ENCODE measurements at places on chromosomes 5 and 9. TPM values are rescaled to one million over a fixed set of nuclear protein-coding genes. Genes with fewer than 3 reads are reported as not detected.

PRRX2 gene
- total RNA-seq, result 0.75 TPM

DNA sequence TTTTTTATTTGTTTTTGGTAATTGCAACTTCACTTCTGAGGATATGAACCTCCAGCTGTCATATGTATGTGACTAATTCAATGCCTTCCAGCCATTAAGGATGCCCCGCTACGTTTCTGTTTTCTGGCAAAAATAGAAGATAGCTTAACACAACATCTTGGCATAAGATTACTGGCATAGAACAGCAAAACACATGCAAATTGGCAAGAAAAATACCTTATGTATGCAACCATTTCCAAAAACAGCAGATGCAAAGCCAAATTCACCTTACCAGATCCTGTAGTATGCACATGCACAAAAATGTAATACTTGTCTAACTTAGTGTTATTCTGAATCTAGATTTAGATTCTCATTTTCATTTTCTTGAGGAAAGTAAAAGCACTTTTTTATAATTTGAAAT is 461.1 kb upstream of the CYLC2 start:
- DNase-seq, result no peak

- DNase-seq, result no peak
Measured at GRCh38 chr5:151886546-151887275, 37.9 kb downstream of the GLRA1 start.

ZNF483 gene
- total RNA-seq, result 0.12 TPM

OR5C1 gene
- total RNA-seq, result not detected

Data from gastrocnemius medialis (tissue), 4 donors.